ENCODE measurements at places on chromosomes 6 and 20.

- no peak for DNase-seq
Measured at GRCh38 chr6:89916136-89916920, 22.1 kb downstream of the GJA10 start.

- no peak for DNase-seq
Measured at GRCh38 chr6:54916858-54917257, 70.3 kb downstream of the FAM83B start.

DNA sequence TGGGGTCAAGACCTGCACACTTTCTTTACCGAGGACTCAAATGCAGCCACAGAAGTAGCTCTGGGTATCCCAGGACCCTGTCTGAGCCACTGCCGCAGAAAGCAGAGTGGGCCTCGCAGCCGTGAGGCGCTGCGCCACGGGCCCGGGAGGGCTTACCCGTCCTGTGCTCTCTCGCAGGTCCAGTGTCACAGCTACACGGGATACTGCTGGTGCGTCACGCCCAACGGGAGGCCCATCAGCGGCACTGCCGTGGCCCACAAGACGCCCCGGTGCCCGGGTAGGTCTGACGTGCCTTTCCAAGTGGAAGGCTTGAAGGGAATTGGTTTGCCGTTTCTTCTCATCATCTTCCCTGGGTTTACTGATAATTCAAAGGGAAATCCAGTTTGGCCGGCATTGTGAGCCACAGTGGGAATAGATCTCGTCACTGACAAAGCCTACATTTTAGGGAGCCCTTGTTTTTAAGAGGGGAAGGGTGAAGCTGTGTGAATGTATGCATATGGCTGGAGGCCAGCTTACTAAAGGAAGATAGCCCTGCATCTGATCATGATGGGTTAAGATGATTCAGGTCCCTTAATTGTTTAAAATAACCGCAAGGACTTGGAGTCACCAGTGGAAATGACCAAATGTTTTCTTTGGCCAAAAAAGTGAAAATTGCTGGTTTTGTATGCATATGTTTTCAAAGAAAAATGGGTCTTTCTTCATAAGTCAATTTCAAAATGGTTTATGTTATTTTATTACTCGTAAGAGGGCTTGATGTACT is 86.6 kb downstream of the SMOC2 start:
- no peak for DNase-seq

GRCh38 chr20:23146857-23147637 is 60.9 kb upstream of the CD93 start:
- DNase-seq, result no peak

Data from SIG-M5 (cell line).